ENCODE measurements at places on chromosomes 6 and 20. TPM values are rescaled to one million over a fixed set of nuclear protein-coding genes. Genes with fewer than 3 reads are reported as not detected.

DNA sequence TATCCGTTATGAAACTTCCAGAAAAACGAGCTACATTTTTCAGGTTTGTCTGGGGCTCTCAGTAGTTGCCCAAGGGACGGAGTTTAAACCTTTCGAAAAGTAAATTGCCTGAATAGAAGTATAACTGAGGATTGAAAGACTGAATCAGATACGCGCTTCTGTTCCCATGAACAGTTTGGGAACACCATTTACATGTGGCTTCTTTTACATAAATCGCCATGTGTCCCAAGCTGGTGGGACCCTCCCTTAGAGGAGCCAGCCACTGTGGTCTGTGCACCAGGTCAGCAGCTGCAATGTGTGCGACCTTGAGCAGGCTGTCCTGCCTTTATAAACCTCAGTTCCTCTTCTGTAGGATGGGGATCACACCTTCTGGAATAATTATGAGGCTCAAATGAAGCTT is 11.0 kb downstream of the ENTPD6 start:
- no peak overlapping the region for H3K4me3 ChIP-seq
- no peaks in the 10 kb centered on the region for H3K36me3 ChIP-seq
- no peaks in the 10 kb centered on the region for H3K4me1 ChIP-seq
- H3K27ac ChIP-seq, result no peak overlapping the region

DNA sequence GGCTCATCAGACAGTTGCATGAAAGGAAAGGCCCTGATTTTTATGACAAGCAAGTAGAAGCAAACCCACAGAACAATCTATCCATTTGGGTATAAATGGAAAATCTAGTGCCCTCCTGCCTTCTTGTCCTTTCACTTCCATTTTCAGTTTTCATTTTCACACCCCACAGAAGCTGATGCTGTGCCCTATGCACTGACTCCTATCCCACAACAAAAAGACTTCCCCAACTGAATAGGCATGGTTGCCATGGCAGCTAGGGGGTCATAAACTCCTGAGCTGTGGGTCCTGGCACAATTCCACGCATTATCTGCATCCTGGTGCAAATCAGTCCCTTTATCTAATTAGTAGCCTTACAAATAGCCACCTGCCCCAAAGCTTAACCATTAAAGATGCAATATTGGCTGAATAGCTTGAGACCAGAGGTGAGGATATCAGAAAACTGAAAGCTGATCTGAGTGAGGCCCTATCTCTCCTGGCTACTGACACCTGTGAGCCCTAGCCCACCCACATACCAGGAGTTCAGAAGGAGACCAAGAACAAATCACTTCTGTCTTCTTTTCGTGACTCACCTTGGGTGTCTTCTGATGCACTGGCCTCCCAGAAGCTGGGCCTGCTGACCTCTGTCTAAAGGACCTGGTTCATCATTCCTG is 34.9 kb upstream of the HEY2 start:
- H3K4me3 ChIP-seq, result no peak overlapping the region
- no peaks in the 10 kb centered on the region for H3K4me1 ChIP-seq
- no peaks in the 10 kb centered on the region for H3K36me3 ChIP-seq
- H3K27me3 ChIP-seq, result no peaks in the 10 kb centered on the region
- H3K27ac ChIP-seq, result no peak overlapping the region

NKX2-2 gene
- not detected for total RNA-seq

GRCh38 chr6:168150551-168151320 is 71.7 kb upstream of the FRMD1 start:
- peak; percentile 30 for DNase-seq
- no peaks in the 10 kb centered on the region for H3K36me3 ChIP-seq
- H3K4me1 ChIP-seq, result no peaks in the 10 kb centered on the region
- H3K27me3 ChIP-seq, result no peaks in the 10 kb centered on the region

- no peaks in the 10 kb centered on the region for H3K4me1 ChIP-seq
- H3K27me3 ChIP-seq, result no peaks in the 10 kb centered on the region
- no peaks in the 10 kb centered on the region for H3K36me3 ChIP-seq
- H3K27ac ChIP-seq, result no peak overlapping the region
- no peak for DNase-seq
Observed at GRCh38 chr20:49099011-49099410, 52.9 kb downstream of the CSE1L start.

SLC17A2 gene
- total RNA-seq, result not detected

GRCh38 chr6:71248306-71248765 is 40.3 kb upstream of the OGFRL1 start:
- H3K4me3 ChIP-seq, result no peak overlapping the region
- no peaks in the 10 kb centered on the region for H3K36me3 ChIP-seq
- H3K4me1 ChIP-seq, result no peaks in the 10 kb centered on the region
- H3K27me3 ChIP-seq, result no peaks in the 10 kb centered on the region
- DNase-seq, result no peak

DNA sequence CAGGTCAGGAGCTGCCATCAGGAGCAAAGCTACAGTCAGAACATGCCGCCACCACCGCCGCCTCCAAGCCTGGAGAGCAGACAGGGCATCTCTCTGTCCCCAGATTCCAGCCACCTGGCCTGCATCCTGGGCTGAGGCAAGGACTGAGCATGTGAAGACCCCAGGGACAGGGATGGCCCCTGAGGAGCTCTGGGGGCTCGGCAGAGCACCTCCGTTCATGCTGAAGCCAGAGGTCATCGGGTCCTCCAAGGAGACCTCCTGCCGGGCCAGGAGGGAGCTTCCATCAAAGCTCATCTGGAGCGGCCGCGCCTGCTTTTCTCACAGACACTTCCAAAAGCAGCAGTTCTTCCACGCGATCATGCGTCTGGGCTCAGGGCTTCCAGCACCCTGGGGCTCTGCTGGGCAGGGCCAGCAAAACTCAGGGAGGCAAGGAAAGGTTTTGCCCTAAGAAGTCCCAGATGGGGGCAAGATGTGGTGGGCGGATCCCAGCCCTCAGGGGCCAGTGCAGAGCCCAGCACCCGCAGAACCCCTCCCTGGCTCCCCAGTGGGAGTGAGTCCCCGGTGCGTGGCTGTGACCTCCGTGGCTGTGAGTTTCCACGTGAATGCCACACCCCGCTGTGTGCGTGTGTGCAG is 138.4 kb downstream of the TAF4 start:
- H3K36me3 ChIP-seq, result no peaks in the 10 kb centered on the region
- H3K4me3 ChIP-seq, result no peak overlapping the region
- no peak for DNase-seq
- no peaks in the 10 kb centered on the region for H3K27me3 ChIP-seq

Measured in uterus (tissue), 4 donors.